ENCODE measurements at places on chromosomes 6 and 20.

DNA sequence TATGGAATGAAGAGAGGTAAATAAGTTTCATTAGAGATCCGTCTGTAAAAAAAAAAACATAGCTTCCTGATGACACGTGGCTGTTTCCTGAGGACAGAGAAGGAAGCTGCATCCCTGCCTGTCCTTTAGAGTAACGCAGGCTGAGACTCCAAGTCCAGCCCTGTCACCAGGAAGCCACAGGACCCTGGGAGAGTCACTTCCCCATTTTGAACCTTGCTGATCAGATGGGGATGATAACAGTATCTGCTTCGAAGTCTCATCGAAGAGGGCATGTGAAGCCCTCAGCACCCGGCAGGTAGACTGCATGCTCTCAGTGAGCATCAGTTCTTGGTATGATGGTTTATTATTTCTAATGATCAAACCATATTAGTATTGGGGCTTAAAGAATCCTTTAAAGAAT, 139.1 kb upstream of the KCNG1 start:
- DNase-seq, result no peak

DNA sequence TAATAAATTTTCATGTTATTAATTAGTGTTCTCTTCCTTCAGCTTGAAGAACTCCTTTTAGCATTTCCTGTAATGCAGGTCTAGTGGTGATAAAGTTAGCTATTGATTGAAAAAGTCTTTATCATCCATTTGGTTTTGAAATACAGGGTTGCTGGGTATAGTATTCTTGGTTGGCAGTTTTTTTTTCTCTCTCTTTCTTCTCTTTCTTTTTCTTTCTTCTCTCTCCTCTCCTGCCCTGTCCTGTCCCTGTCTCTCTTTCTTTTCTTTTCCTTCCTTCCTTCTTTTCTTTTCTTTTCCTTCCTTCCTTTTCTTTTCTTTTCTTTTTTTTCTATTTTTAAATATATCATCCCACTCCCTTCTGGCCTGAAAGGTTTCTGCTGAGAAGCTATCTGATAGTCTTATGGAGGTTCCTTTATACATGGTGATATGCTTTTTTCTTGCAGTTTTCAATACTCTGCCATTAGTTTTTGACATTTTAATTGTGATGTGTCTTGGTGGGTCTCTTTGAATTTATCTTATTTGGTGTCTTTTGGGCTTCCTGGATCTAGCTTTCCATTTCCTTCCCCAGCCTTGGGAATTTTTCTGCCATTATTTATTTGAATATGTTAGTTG, 55.4 kb downstream of the CDC5L start:
- DNase-seq, result no peak

DNA sequence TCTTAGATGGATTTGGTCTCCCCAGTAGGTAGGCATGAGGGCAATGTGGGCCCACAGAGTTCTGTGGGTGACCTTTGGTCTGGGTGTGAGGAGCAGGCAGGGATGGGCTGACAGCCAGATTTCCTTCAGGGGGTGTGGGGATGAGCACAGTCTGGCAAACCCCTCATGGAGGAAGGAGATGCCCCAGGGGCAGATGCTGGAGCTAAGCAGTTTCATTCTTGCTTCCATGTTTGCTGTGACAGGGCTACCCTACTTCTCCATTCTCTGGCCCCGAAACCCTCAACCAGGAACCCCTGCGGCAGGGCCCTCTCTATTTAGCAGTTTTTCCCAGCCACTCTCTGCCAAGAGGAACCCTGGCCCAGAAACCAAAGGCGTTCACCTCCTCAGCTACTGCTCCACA, 40.4 kb downstream of the GCLC start:
- DNase-seq, result no peak

DNA sequence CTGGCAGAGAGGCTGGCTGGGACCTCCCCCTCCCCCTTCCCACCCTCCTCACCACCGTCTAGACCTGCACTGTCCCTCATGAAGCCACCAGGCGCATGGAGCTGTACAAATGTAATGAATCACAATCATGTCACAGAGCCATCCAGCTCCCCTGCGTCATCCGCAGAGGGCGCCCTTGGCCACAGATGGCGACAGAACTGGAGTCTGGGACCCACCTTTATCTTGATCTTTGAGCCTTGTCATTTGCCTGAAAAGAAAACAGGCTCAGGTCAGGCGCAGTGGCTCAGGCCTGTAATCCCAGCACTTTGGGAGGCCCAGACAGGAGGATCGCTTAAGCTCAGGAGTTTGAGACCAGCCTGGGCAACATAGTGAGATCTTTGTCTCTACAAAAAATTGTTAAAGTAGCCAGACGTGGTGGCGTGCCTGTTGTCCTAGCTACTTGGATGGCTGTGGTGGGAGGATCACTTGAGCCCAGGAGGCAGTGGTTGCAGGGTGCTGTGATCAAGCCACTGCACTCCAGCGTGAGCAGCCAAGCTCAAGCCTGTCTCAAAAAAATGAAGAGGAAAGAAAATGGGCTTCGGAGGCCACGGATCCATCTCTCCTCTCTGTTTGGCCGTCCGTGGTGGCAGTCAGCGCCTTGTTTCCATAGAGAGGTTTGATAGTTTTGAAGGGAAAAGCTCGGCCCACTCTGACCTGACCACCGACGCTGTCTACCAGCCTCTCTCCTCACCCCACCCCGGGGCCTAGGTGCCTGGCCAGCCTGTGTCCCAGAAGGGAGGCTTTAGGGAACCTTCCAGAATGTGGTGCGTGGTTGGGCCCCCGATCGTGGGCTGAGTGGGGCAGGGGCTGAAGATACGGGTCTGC, 6.2 kb downstream of the COL9A3 start:
- DNase-seq, result no peak

DNA sequence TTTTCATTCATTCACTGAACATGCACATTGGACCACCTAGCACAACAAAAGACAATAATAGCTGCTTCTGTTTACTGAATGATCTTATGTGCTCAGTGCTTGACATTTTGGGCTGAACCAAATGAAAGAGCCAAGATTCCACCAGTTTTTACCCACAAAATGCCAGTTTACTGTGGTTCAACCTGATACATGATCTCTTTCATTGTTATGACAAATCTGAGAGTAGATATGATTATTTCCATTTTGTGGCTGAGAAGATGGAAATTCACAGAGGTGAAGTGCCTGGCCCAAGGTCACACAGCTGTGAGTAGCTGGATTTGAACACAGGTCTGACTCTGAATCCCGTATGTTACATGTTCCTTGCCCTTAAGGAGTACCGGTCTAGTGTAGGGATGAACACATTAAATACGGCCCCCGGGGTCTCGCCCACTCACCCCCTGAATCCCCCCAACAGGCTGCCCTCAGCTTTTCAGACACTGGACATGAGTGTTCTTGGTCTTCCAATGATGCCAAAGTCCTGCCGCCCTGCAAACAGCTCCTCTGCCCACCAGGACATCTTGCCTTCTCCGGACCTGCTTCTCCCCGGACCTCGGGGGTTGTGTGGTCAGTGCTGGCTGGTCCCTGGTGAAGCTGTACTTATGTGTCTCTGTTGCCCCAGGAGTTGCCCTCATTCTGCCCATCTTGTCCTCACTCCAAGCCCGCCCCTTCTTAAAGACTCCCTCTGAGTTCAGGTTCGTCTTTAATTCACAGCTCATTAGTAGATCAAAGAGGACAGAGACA, 58.6 kb upstream of the SLC32A1 start:
- DNase-seq, result no peak

- no peak for DNase-seq
Observed at GRCh38 chr20:18754653-18755045, 58.9 kb upstream of the SCP2D1 start.
